SW 1271 (cell line): ENCODE measurements at places on chromosomes 6 and 20.

GRCh38 chr6:26241033-26241895 is 123.7 kb upstream of the BTN3A2 start:
- no peak for DNase-seq

DNA sequence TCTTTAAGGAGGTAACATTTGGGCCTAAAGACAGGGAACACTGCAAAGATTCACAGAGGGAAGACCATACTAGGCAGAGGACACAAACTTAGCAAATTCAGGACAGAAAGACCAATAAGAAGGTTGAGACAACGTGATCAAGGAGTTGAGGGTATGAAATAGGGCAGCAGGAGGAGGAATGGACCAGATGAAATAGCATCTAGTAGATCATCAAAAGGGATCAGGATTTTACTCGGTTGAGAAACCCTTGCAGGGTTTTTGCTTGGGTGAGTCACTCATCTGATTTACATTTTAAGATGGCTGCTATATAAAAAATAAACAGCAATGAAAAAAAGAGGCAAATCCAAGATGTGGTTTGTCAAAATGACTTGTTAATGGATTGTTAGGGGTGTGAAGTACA is 4.7 kb downstream of the BCLAF1 start:
- no peak for DNase-seq

DNA sequence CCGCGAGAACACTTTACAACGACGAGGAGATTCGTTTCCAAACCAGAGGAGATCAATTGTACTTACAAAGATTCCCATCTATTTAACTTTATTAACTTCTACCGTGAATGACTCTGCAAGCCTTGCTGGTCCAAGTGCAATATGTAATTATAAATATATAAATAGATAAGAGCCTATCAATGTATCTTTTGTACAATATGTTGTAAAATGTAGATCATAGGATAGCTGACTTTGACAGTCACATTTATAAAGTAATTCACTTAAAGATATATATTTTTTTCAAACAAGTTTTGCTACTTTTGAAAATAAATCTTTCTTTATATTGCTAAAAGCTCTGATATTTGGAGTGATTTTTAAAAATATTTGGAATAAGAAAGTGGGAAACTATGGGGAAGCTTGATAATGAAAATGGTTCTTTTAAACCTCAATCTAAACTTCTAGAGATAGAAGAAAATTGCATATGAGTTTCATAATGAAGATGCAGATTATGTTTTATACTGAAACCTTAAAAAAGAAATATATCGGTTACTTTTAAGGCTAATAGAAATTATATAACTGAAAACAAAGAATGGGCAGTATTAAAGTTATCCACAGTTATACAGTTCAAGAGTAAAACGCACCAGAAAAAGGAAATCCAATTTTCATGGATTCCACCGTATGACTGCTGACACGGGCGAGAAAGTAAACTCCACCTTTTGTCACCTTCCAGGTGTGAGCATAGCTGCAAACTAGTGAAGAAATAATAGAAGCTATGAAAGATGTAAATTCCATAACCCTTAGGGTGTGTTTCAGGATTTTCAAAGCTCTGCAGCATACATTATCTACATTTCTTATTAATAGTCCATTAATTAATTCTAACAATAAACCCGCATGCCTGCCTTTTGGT is 3.3 kb downstream of the TCF21 start:
- no peak for DNase-seq

- DNase-seq, result no peak
Observed at GRCh38 chr6:14373648-14374437, 256.3 kb downstream of the CD83 start.

GRCh38 chr6:118876198-118876597 is 17.8 kb upstream of the ASF1A start:
- no peak for DNase-seq

DNA sequence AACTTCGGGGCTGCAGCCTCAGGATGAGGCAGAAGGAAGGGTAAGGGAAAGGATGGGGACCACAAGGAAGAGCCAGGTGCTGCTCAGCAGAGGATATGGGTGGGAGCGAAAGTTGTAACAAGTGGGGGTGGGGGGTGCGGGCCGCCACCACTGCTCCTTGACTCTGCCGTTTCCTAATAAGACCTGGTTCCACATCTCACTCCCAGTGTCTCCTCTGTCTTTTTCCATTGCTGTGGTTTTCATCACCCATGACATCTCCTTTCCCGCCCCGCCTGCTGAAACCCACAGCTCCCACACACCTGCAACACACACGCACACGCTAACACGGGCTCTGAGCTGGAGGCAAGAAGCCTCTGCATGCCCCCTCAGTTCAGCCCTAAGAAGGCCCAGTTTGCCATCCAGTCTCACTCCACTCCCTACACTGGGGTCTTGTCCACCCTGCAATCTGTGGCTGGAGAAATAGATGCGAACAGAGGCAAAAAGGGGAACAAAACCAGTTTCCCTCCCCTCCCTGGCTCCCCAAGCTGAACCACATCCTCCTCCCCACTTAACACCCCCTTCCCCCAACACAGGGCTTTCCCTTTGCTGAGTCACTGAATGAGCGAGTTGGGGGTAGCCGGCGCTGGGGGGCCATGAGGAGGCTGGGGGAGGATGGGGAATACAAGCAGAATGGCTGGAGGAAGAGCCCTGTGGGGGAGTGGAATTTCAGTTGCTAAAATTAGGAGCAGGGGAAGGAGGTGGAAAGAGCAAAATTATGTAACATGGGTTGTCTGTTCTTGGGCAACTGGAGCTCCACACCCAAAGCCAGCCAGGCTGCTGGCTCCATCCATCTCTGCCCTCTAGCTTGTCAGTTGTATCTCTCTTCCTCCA is 11.5 kb downstream of the NFKBIL1 start:
- DNase-seq, result no peak

- no peak for DNase-seq
Observed at GRCh38 chr20:38946836-38947235, 15.3 kb upstream of the DHX35 start.

DNA sequence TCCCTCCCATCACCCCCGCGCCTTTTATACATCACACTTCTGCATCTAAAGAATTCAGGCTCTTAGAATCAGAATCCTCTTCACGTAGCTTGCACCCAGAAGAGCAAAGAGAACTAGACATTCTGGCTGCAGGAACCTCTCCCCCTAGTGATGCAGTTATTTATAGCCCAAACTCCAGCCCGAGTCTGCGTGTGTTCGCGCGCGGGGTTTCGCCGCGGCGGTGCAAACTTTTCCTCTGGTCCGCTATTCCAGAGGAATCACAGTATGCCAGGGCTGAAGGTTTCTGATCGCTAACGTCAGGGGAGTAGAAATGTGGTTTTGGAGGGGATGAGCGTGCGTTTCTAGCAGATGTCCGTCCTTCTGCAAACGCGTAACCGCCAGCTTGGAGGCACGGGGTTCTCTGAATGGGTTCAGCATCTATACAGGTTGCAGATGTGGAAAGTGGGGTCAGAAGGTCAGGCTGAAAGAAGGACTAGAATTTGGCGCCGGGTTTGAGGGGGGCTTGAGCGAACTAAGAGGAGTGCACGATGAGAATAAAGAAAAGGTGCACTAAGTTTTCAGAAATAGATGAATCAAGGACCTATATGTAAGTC is 1.8 kb downstream of the EPHA7 start:
- peak; percentile 41 for DNase-seq

GRCh38 chr6:136226027-136226673 is 24.0 kb downstream of the MTFR2 start:
- peak; percentile 57 for DNase-seq

GRCh38 chr20:41191562-41192500 is 54.5 kb downstream of the PLCG1 start:
- no peak for DNase-seq

DNA sequence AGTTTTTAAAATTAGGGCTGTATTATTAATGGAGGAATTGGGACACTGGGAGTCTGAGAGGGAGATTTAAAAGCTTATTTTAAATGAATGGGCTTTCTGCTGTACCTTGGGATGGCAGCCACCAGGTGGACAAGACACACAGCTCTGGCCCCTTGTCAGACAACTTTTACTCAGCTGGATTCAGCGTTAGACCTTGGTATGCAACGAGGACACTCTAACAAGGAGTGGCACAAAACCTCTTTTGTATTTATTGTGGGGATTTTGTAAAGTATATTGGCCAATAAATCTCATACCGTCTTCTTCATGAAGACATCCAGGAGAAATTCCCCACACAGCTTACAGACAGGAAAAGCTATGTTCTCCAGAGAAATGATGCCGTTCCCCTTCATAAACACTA is 105.7 kb downstream of the LCA5 start:
- DNase-seq, result no peak

DNA sequence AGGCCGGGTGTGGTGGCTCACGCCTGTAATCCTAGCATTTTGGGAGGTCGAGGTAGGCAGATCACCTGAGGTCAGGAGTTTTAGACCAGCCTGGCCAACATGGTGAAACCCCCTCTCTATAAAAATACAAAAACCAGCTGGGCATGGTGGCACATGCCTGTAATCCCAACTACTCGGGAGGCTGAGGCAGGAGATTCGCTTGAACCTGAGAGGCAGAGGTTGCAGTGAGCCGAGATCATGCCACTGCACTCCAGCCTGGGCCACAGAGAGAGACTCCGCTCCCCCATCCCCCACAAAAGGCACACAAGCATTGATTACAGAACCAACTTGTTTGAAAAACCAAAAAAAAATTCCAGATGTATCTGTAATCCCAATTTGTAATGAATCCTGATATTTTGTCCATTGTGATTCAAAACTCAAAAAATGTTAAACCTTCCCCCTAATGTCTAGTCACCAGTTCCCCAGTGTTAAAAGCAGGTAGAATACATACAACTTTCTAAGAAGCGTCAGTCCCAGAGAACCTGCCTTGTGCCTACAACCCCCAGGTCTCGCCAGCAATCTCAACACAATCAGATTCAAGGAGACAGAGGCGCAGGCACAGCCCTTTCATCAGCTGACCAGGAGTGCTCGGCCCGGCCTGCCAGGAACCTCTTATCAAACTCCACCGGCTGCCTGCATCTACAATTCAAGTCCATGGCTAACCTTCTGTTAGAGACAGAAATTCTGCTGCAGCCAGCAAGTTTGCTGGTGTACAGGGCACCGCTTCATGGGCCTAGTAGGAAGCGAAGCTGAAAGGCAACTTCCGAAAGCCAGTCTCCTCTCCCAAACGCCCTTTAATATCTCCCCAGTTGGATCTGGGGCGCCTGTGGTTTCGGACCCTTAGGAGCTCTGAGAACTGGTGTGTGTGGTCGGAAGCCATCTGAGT is 2.1 kb downstream of the EZR start:
- DNase-seq, result no peak

- no peak for DNase-seq
Observed at GRCh38 chr6:165308926-165309731, at the start of gene C6orf118. Gene C6orf118 (minus strand): TSS chr6:165309605. CDS start chr6:165309586, 19 bp downstream.

GRCh38 chr6:43665376-43665775 is 20.5 kb downstream of the RSPH9 start:
- DNase-seq, result peak; percentile 25

DNA sequence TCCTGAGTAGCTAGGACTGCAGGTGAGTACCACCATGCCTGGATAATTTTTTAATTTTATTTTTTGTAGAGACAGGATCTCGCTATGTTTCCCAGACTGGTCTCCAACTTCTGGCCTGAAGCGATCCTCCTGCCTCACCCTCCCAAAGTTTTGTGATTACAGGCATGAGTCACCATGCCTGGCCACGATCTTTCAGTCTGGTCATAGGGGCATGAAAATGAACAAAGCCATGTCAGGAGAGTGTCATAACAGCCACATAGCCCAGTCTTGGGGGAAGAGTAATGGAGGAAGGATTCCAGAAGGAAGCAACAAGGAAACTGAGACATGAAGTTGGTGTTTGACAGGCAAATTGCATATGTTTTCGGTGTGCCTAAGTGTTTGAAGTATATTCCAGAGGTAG is 17.0 kb upstream of the SNX3 start:
- DNase-seq, result no peak

- DNase-seq, result no peak
Observed at GRCh38 chr6:132742495-132742894, 15.2 kb downstream of the VNN2 start.

GRCh38 chr20:50545126-50545525 is 34.9 kb downstream of the PTPN1 start:
- DNase-seq, result no peak

- DNase-seq, result no peak
Observed at GRCh38 chr20:47196091-47197081, 160.1 kb downstream of the ZMYND8 start.

DNA sequence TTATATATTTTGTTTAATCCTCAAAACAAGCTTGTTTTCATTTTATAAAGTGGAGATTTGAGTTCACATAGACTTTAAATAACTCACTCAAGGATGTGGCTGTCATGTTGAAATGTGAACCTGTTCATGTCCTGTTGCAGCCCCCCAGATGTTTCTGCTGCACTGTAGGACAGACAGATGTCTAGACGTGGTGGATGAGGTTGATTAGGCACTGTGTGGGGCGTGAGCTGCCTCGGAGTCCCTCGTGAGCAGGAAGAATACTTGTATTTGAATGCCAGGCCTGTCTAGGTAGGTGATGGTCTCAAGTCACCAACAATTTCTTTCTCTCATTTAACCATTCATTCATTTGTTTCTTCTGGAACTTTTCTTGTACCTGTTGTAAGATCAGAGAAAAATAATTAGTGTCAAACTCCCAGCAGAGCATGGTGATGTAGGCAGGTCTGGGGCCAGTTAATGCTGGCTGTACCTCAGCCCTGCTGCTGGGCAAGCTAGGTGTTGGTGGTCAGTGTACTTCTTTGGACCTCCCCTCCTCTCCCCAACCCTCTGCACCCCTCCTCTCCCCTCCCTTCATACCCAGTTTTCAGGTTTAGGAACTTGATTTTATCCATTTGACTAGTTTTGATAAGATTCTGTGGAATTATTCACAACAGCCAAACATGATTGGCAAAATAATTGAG is 34.0 kb downstream of the AFDN start:
- no peak for DNase-seq

DNA sequence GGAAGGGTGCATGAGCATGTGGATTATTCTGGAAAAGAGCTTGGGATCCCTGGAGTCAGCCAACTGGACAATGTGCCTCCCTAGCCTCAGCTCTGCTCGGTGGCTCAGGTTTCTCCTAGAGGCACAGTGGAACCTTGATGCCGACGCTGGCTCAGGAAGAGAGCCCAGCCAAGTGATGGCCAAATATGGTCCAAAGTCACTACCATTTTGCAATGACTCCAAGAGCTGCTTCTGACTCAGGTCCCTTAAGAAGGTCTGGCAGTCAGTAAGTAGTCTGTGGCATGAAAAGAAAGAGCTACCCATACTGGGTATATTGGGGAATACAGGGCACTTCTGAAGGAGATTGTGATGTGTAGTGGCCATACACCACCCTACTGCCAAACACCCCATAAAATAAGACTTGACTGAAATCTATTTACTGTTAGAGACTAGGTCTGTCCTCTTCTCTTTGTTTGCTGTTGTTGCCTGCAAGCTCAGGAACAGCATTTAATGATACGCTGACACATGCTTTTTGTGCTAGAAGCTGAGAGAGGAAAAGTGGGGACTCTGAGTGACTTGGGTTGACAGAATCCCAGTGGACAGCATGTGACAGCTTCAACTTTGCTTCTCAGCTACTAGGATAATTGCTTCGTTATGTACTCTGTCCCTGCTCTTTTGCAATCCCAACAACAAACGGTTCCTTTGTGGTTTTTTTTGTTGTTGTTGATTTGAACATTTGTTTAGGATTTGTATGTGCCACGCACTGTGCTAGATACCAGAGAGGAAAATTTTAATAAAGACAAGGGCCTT is 30.3 kb upstream of the OGFRL1 start:
- DNase-seq, result no peak

GRCh38 chr6:19268718-19269117 is 568.5 kb upstream of the ID4 start:
- no peak for DNase-seq
